ENCODE measurements at places on chromosomes 6 and 20.

DNA sequence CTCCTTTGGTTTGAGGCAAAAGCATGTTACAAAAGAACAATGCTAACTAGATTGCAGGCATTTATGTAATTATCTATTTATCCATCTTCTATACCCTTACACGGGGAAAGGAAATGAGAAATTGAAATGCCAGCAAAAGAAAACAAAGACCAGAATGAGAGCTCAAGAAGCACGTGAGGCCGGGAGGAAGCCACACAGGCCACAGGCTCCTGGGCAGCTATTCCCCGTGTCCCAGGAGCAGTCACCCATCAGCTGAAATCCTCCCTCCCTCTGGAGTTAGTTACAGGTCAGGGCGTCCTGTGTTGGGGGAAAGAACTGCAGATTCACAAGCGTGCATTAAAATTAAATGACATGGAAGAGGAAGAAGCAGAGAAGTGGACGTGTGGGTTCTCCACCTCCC is 64.7 kb upstream of the RPS6KA2 start:
- no peak for DNase-seq

GRCh38 chr20:39698752-39699151 is 736.6 kb downstream of the DHX35 start:
- no peak for DNase-seq

DNA sequence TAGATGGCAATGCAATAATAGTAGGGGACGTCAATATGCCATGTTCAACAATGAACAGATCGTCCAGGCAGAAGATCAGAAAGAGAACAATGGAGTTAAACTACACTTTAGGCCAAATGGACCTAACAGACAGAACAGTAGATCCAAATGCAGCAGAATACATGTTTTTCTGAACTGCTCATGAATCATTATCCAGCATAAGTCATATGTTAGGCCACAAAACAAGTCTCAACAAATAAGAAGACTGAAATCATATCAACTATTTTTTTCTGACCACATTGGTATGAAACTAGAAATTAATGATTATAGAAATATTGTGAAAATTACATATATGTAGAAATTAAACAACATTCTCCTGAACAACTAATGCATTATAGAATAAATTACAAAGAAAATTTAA is 10.2 kb upstream of the DEFB125 start:
- no peak for DNase-seq

GRCh38 chr6:39887692-39888450 is 46.4 kb downstream of the MOCS1 start:
- DNase-seq, result no peak

- no peak for DNase-seq
Observed at GRCh38 chr6:52872031-52872430, 31.4 kb upstream of the GSTA5 start.

DNA sequence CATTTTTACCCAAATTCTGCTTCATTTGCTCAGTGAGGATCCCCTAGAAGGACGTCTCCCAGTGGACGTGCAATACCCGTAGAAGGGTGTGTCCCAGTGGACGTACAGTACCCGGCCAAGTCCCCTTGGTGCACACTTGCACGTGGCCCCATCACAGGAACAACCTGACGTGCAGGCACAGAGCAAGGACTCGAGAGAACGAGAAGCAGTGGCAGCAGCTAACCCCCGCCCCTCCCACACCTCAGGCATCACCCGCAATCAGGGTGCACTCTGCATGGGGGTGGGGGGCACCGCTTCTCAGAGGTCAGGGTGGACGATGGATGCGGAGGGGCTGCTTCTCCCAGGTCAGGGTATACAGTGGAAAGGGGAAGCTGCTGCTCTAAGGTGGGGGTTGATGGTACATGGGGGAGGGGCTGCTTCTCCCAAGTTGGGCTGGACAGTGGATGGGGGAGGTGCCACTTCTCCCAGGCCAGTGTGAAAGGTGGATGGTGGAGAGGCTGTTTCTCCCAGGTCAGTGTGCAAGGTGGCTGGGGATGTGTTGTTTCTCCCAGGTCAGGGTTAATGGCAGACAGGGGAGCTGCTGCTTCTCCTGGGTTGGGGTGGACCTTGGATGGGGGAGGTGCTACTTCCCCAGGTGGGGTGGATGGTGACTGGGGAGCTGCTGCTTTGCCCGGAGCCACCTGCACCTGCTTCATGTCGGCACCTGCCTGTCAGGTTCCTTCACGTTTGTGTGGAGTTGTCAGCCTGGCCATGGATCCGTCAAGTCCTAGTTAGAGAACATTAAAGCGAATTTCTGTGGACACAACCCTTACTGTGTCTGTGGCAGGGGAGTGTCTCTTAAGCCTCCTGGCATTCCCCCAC is 1.0 kb upstream of the THBS2 start:
- no peak for DNase-seq

- no peak for DNase-seq
Observed at GRCh38 chr6:43624786-43625288, 4.2 kb downstream of the GTPBP2 start.

- DNase-seq, result no peak
Observed at GRCh38 chr6:31352310-31352682, 4.7 kb downstream of the HLA-B start.

DNA sequence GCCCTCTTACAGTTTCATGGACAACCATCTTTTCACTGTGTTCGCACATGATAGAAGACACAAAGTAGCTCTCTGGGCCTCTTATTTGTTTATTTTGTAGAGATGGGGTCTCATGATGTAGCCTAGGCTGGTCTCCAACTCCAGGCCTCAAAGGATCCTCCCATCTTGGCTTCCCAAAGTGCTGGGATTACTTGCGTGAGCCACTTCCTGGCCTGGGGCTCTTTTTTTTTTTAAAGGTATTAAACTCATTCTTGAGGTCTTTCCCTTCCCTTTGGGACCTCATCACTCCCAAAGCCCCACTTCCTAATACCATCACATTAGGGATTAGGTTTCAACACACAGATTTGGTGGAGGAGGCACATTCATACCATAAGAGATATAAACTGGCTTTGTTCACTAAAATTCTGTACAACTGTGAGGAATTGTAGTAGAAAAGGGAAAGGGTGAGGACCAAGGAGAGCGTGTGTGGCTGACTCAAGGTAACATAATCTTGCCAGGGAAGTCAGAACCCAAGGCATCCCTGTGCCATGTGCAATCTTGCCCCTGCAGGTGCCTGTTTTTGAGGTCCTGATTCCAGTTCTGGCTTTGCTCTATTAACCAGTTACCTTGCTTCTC is 45.5 kb downstream of the EIF2S2 start:
- no peak for DNase-seq

GRCh38 chr6:71488186-71488585 is 199.6 kb downstream of the OGFRL1 start:
- no peak for DNase-seq

DNA sequence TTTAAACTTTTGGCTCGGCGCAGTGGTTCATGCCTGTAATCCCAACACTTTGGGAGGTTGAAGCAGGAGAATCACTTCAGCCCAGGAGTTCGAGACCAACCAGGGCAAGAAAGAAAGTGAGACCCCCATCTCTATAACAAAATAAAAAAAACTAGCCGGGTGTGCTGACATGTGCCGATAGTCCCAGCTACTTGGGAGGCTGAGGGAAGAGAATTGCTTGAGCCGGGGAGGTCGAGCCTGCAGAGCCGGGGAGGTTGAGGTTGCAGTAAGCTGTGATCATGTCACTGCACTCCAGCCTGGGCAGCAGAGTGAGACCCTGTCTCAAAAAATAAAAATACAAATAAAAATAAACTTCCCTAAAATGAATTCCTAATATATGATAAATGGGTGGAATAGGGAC is 50.4 kb downstream of the ZMYND8 start:
- DNase-seq, result no peak
